Transverse colon (tissue), 4 donors: ENCODE measurements at places on chromosomes 2 and 18. TPM values are rescaled to one million over a fixed set of nuclear protein-coding genes. Genes with fewer than 3 reads are reported as not detected.

ZC3H8 gene
- total RNA-seq: 83.2 TPM

WNT10A gene
- not detected for total RNA-seq

MPV17 gene
- total RNA-seq: 36.7 TPM

UPP2 gene
- total RNA-seq: not detected

MDH1B gene
- total RNA-seq: 0.55 TPM

ATIC gene
- total RNA-seq: 88.6 TPM

VIT gene
- 1.4 TPM for total RNA-seq

DYNAP gene
- not detected for total RNA-seq

GAL3ST2 gene
- 50.8 TPM for total RNA-seq

ACTR2 gene
- 95.6 TPM for total RNA-seq

FIGN gene
- 0.75 TPM for total RNA-seq

NEB gene
- 0.75 TPM for total RNA-seq

EGR4 gene
- total RNA-seq: not detected

OLA1 gene
- 47.7 TPM for total RNA-seq

PID1 gene
- total RNA-seq: 54.6 TPM

HOXD8 gene
- total RNA-seq: 17.1 TPM

FER1L5 gene
- not detected for total RNA-seq

C2orf78 gene
- total RNA-seq: not detected

WDCP gene
- total RNA-seq: 4.0 TPM

SULT1C4 gene
- total RNA-seq: 0.27 TPM

CXCR4 gene
- total RNA-seq: 62.7 TPM

OTX1 gene
- not detected for total RNA-seq

ESPNL gene
- 0.32 TPM for total RNA-seq
